Lung microvascular endothelial cell (primary cell): ENCODE measurements at places on chromosomes 2 and 18.

DNA sequence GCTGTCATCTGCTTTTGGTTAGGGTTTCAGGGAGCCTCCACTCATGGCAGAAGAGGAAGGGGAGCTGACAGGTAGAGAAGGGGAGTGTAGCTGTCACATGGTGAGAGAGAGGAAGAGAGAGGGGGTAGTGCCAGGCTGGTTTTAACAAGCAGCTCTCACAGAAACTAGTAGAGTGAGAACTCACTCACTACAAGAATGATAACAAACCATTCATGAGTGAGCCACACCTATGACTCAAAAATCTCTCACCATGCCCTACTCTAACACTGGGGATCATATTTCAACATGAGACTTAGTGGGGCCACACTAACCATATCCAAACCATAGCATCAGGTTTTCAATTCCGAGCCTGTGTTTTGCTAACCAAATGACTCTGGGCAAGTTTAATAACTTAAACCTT is 274.9 kb upstream of the VWC2L start:
- no peak for DNase-seq

- DNase-seq = no peak
These were observed 180.9 kb upstream of the GALNT5 start for GRCh38 chr2:157076526-157077161.

- DNase-seq = no peak
These were observed 93.0 kb downstream of the KCTD18 start for GRCh38 chr2:200416878-200417277.

DNA sequence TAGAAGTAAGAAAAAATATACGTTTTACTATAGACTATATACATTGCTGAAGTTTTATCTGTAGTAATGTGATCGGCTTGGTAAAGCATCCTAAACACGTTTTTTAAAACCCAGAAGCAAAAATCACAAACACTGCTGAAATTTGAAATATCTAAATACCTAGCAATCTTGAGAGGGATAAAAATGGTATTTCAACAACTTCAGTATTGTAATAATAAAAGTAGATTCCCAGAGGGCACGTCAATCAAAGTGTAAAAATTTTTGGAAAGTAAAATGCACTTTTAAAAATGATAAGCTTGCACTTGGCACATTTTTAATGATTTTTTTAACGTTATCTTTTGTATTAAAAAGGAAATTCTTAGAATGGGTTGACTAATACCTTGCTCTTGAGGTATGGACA is 1.6 kb downstream of the ZC3H6 start:
- no peak for DNase-seq

DNA sequence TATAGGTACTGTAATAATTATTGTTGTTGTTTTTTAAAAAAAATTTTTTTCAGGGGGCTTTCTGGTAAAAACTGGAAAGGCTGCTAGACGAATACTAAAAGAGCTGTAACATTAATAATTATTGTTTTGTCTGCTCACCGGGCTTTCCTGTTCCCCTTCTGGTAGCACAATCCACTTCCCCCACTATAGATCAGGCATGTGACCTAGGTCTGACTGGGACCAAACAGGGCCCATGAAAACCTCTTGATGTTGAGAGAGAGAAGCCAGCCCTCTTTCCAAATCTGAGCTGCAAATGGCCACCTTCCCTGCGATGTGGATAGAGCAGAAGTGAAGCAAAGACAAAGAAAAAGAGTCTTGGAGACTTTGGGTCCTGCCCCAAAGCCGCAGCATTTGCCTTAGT is 23.4 kb downstream of the SH2D6 start:
- peak; percentile 43 for DNase-seq

DNA sequence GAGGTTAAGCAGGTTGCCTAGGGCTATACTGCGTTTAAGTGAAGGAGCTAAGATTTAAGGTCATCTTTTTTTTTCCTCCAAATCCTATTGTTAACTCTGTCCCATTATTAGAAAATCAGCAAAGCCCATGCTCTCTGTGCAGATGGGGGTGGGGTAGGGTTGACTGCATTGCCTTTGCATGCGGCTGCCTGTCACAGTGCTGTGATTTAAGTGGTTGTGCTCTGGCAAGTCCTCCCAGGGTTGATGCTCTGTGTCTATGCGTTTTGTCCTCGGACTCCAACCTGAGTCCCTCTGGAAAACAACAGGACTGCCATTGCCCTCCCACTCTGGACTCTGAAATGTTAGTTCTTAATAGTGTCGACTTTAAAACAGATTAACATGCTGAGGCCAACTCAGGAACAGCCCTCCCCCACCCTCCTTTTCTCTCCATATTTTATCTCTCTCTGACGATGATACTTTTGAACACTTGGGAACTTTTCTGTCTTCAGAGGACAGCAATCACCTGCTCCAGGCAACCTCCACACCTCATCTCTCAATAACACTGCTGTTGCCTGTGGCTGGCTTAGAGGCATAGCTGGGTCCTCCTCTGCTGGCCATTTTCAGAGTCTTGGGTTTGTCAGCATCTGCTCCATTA is 5.8 kb downstream of the FHOD3 start:
- DNase-seq = no peak

DNA sequence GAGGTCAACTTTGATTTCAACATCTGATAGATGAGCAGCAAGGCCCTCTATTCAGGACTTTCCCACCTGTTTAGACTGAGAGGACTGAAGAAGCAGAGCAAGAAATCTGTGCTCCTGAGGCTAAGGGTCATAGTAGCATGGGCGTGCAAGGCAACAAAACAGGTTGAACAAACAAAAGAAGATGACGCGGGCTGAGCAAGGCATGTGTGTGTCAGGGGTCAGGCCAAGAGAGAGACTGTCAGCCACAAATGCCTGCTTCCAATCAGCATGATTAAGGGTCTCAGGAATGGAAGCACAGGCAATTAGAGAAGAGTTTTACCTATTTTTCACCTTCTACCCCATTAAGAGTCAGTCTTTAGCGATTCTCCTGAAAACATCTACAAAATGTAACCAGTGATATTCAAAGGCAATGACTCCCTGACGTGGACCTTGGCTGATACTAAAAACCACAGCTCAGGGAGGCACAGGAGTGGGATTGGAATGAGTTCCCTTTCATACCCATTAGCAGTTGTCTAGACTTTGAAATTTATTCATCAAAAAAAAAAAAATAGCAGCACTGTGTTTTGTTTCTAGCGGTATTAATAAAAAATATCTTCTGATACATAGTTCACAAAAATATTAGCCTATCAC is 81.9 kb downstream of the DYNAP start:
- DNase-seq = no peak

- DNase-seq = no peak
These were observed 61.2 kb upstream of the ATL2 start for GRCh38 chr2:38438133-38438882.
